ENCODE measurements at places on chromosomes 2 and 18.

DNA sequence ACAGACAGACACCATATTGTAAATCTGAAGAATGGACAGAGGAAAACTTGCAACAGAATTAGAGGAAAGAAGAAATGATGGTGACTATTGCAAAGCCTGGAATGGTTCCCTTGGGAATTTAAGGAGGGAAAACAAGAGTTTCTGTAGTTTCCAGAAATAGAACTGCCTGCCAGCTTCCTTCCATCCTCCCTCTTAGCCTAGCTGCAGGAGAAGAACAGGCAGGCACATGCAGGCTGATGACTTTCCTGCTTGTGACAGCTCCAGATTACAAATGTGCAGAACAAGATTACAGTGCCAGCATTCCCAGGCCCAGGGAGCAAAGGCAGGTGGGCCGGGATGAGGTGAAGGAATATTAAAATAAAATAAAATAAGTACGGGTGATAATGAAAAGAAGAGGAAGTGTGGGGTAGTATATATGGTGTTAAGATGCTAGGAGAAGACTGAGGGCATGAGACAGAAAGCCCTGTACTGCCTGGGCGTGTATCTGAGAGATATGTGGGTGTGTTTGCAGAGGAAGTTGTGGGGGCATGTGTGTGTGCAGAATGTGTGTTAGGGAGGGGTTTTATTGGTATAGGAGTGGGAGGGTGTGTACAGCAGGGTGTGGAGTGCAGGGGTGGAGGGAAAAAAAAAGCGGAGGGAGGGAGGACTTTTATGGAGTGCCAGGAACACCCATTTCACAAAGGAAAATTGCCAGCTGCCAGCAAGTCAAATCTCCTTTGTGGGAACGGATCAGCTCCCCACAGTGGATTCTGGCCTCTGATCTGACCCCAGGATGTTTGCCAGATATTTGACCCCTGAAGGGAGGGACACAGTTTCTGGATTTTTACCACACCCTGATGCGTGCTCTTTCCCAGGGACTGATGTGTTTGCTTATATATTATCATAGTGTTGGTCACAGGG, 43.9 kb upstream of the NEMP2 start:
- DNase-seq: no peak

DNA sequence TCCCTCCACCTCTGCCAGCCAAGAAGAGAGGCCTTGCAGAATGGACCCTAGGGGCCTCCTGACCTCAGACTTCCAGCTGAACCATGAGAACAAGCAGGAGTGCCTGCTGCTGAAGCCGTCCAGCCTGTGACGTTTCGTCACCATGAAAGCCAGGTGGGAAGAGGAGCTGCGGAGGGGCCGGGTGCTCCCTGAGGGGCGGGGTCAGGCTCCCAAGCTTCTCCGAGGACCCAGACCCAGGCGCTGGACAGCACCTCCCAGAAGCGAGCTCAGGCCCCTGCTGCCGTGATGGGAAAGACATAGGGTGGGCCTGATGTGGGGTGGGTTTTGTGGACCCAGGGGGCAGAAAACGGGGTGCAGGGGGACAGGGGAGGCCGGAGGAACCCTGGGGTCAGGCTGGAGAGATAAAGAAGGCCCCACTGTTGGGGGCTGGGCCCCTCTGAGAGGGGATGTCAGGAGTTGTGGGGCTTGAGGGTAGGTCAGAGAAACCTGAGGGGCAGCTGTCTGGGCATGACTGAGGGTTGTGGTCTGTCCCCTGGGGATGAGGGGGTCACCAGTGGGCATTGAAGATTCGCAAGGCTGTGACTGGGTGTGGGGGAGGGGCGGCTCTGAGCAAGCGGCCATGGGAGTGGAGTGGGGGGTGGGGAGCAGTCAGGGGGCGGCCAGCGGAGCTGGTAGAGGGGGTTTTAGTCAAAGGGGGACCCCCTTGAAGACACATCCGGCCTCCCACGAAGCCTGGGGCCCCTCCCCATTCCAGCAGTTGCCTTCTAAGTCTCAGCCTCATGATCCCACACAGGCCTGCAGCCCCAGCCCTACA, 73.4 kb upstream of the ODC1 start:
- no peak for DNase-seq

- DNase-seq: no peak
Measured at GRCh38 chr2:154706660-154707059, 8.2 kb downstream of the KCNJ3 start.

GRCh38 chr2:171578127-171578803, 56.0 kb downstream of the CYBRD1 start:
- DNase-seq: no peak

DNA sequence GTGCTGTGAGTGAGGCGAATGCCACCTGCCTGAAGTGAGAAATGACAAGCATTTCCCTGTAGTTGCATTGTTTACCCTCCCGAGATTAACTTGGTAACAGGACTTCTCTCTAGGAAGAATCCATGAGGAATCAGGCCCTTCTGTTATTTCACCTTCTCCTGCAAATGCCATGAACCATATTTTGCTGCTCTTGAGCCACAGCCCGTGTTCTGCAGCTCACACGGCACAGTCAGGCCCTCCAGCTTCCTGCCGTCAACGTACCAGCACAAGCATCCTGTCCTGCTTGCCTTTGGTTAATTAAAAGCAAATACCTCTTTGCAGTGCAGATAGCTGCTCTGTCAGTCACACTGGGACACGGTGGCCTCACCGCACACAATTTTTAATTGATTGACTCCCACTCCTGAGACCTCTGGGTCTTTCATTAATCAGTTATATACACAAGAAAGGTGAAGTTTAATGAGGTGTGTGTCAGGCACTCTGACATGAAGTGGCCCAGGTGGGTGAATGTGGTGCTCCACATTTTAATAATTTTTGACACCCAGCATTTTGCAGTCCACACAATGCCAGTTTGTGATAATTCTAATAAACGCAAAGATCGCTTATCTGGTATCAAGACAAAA, 95.3 kb upstream of the ASB18 start:
- no peak for DNase-seq
